SJCRH30 (cell line): ENCODE measurements at places on chromosomes 12 and 14. TPM values are rescaled to one million over a fixed set of nuclear protein-coding genes. Genes with fewer than 3 reads are reported as not detected.

Gene SMIM41
- total RNA-seq: not detected in 2 replicates

Gene BLTP3B
- total RNA-seq: 27.1 and 33.6 TPM in 2 replicates

Gene CATSPERB
- not detected in 2 replicates for total RNA-seq

Gene TTLL5
- 28.2 and 28.8 TPM in 2 replicates for total RNA-seq

Gene TAS2R8
- total RNA-seq: not detected in 2 replicates

Gene IL26
- not detected in 2 replicates for total RNA-seq

Gene SCARB1
- total RNA-seq: 36.1 TPM in 2 replicates

Gene KLHDC1
- 0.10 and 0.32 TPM in 2 replicates for total RNA-seq

Gene KRT85
- total RNA-seq: not detected in 2 replicates

Gene TMEM106C
- total RNA-seq: 126 and 145 TPM in 2 replicates

Gene SYNDIG1L
- total RNA-seq: not detected in 2 replicates

Gene C12orf60
- 1.2 and 1.8 TPM in 2 replicates for total RNA-seq

Gene TROAP
- total RNA-seq: 79.4 and 87.0 TPM in 2 replicates

Gene SUOX
- 10.0 and 13.2 TPM in 2 replicates for total RNA-seq

- H3K4me1 ChIP-seq: 0 out of 2 replicates have a peak, but pooled peaks cover 3% of the 10 kb centered on the region
- H3K36me3 ChIP-seq: no peaks in the 10 kb centered on the region
- no peak overlapping the region for H3K4me3 ChIP-seq
- no peak overlapping the region for H3K27ac ChIP-seq
- DNase-seq: no peak
These were observed 6.1 kb upstream of the PSMA6 start for GRCh38 chr14:35286003-35286600.

GRCh38 chr12:2666846-2667245, 127.9 kb upstream of the FKBP4 start:
- no peaks in the 10 kb centered on the region for H3K4me1 ChIP-seq
- H3K4me3 ChIP-seq: no peak overlapping the region
- no peak overlapping the region for H3K27ac ChIP-seq
- no peaks in the 10 kb centered on the region for H3K36me3 ChIP-seq
- H3K27me3 ChIP-seq: peaks cover 40% of the 10 kb centered on the region; the same call in 1 of the 2 replicates

- DNase-seq: peak; percentile 81
- peaks cover 9% of the 10 kb centered on the region for H3K4me1 ChIP-seq
- H3K36me3 ChIP-seq: peaks cover 37% of the 10 kb centered on the region
- H3K4me3 ChIP-seq: no peak overlapping the region
- H3K27me3 ChIP-seq: no peaks in the 10 kb centered on the region
These were observed 39.0 kb downstream of the CKB start for GRCh38 chr14:103483600-103483999.

DNA sequence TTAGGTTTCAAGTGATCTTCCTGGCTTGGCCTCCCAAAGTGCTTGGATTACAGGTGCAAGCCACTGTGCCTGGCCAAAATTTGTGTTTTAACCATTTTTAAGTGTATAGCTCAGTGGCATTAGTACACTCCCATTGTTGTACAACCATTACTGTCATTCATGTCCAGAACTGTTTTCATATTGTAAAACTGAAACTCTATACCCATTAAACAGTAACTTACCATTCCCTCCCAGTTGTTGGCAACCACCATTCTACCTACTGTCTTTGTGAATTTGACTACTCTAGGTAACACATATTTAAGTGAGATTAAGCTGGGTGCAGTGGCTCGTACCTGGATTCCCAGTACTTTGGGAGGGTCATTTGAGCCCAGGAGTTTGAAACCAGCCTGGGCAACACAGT, 67.3 kb upstream of the KCNH3 start:
- peak overlapping the region; percentile 58 for H3K27ac ChIP-seq
- H3K27me3 ChIP-seq: no peaks in the 10 kb centered on the region
- peaks cover 17% of the 10 kb centered on the region for H3K4me1 ChIP-seq
- no peak for DNase-seq

GRCh38 chr14:46596236-46596635, 55.3 kb downstream of the RPL10L start:
- H3K27me3 ChIP-seq: no peaks in the 10 kb centered on the region
- DNase-seq: peak; percentile 13
- H3K4me3 ChIP-seq: no peak overlapping the region
- H3K36me3 ChIP-seq: no peaks in the 10 kb centered on the region
- H3K27ac ChIP-seq: peak overlapping the region; percentile 7; the same call in 1 of the 2 replicates

DNA sequence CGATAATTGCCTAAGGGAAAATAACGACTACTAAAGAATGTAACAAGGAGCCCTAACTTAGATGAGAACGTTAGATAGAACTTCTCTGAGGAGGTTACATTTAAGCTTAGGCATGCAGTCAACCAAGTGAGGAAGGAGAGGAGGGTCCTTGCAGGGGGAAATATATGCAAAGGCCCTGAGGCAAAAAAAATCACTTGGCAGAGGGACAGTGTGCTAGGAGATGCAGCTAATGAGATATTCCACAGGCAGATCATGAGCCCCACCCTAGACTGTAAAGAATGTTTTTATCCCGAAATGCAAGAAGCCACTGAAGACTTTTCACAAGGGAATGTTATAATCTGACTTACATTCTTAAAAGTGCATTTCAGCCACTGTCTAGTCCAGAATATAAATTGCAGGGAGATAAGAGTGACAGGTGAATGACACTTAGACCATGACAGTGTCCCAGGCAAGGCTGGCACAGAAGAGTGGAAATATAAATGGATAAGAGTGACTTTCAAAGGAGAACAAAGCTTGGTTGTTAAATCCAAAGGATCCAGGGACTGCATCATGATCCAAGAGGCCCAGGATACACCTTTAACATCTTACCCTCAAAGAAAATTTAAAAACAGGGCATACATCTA, 61.0 kb downstream of the PPM1H start:
- H3K36me3 ChIP-seq: no peaks in the 10 kb centered on the region
- H3K27ac ChIP-seq: no peak overlapping the region
- H3K4me3 ChIP-seq: no peak overlapping the region
- H3K4me1 ChIP-seq: no peaks in the 10 kb centered on the region; the same call in 1 of the 2 replicates

GRCh38 chr12:102281231-102281630, 83.6 kb upstream of the PMCH start:
- H3K27ac ChIP-seq: no peak overlapping the region
- H3K27me3 ChIP-seq: no peaks in the 10 kb centered on the region
- no peak overlapping the region for H3K4me3 ChIP-seq
- H3K36me3 ChIP-seq: no peaks in the 10 kb centered on the region
- no peaks in the 10 kb centered on the region for H3K4me1 ChIP-seq

DNA sequence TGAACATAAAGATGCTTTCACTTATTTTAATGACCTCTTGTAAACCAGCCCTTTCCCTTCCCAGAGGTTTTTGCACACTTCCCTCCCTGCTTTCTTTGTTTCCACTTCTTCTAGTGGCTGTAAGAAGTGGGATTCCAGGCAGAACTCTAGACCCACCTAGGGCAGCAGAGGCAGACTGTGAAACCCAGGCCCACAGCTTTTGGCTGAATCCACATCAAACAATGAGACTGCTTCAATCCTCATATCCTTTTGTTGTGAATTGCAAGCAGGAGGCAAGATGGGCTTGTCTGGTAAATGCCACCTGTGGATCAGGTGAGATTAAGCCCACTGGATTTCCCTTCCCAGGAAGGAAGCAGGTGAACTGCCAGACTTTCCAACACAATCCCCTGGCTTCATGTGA, 12.8 kb downstream of the CCDC177 start:
- H3K4me1 ChIP-seq: no peaks in the 10 kb centered on the region
- H3K27me3 ChIP-seq: no peaks in the 10 kb centered on the region
- H3K36me3 ChIP-seq: no peaks in the 10 kb centered on the region
- no peak overlapping the region for H3K4me3 ChIP-seq
- DNase-seq: no peak
- H3K27ac ChIP-seq: no peak overlapping the region

DNA sequence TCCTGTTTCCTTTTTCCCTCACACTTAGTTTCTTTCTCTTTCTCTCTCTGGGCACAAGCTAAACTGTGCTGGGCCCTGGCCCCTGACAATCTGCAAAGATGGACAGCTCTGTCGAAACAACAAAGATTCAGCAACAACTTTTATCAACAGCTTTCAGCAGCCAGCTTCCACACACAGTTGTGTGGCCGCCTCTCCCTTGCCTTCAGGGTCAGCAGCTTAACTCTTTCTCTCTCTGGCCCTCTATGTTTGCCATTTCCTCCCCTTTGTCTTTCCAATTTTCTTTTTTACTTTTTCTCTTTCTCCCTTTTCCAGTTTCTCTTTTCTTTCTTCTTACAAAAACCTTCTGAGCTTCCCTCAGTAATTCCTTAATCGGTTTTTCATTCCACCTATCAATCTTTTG, 43.3 kb downstream of the IQSEC3 start:
- peaks cover 11% of the 10 kb centered on the region; the same call in 1 of the 2 replicates for H3K4me1 ChIP-seq
- H3K4me3 ChIP-seq: no peak overlapping the region
- H3K27ac ChIP-seq: no peak overlapping the region
- no peaks in the 10 kb centered on the region for H3K36me3 ChIP-seq

- no peaks in the 10 kb centered on the region for H3K36me3 ChIP-seq
- no peak overlapping the region for H3K4me3 ChIP-seq
- no peak for DNase-seq
These were observed 90.8 kb downstream of the EPS8 start for GRCh38 chr12:15698377-15698871.

DNA sequence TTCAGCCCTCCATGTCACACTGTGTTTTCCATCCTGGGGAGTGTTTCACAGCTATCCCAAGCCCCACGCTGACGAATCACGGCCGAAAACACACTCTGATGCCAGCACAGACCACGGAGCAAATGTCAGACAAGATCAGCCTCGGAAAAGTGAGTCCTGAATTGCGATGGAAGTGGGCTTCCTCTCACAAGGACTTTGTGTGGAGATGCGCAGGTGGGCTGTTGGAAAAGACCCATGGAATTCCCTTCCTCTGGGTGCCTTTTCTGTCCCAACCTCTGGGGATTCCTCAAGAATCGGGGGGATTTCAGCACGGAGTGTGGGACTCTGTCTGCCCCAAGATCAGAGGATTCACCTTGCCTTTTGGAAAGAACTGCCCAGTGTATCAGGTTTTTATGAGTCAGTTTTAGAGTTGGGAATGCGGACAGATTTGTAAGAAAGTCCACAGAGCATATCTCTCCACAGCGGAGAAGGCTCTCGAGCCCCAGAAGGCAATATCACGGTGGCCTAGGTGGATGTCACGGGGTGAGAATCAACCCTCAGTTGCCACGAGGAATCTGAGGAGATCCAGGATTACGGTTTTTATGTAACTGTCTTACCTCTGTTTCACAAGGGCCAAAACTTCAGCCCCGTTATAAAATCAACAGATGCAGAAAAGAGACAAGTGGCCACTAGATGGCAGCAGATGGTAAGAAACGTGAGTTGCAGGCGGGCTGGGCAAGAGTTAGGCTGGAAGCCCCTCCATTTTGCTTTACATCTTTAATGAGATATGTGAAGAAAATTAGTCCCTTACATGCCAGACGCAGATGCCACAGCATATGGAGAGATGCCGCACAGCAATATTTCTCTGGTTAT, 201.9 kb downstream of the DAD1 start:
- H3K4me3 ChIP-seq: peak overlapping the region; percentile 35
- peak overlapping the region; percentile 1; the same call in 1 of the 2 replicates for H3K27ac ChIP-seq
- peaks cover 14% of the 10 kb centered on the region for H3K4me1 ChIP-seq
- H3K36me3 ChIP-seq: no peaks in the 10 kb centered on the region

DNA sequence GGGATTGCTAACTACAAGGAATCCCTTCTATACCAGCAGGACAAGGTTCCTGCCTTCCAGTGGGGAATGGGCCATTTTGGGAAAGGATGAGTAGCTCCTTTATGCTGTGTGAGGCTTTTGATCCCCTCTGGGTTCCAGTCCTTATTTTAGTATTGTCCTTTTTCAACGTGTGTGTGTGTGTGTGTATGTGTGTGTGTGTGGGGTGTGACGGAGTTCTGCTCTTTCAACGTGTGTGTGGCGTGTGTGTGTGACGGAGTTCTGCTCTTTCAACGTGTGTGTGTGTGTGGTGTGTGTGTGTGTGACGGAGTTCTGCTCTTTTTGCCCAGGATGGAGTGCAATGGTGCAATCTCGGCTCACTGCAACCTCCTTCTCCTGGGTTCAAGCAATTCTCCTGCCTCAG, 27.4 kb downstream of the RAB35 start:
- DNase-seq: no peak
- H3K4me1 ChIP-seq: peaks cover 11% of the 10 kb centered on the region; the same call in 1 of the 2 replicates
- no peak overlapping the region for H3K27ac ChIP-seq
- H3K36me3 ChIP-seq: no peaks in the 10 kb centered on the region

- 0 out of 2 replicates have a peak, but pooled peaks cover 6% of the 10 kb centered on the region for H3K4me1 ChIP-seq
- H3K4me3 ChIP-seq: no peak overlapping the region
- no peak for DNase-seq
- H3K27me3 ChIP-seq: no peaks in the 10 kb centered on the region
These were observed 7.8 kb upstream of the ERP27 start for GRCh38 chr12:14946162-14946561.

GRCh38 chr14:104522926-104523545, 56.5 kb upstream of the C14orf180 start:
- DNase-seq: no peak
- no peaks in the 10 kb centered on the region for H3K4me1 ChIP-seq
- no peaks in the 10 kb centered on the region for H3K36me3 ChIP-seq
- H3K4me3 ChIP-seq: no peak overlapping the region

GRCh38 chr14:98375566-98375965, 896.4 kb downstream of the BCL11B start:
- H3K27me3 ChIP-seq: no peaks in the 10 kb centered on the region
- no peaks in the 10 kb centered on the region for H3K36me3 ChIP-seq

- peak overlapping the region; percentile 31; the same call in 1 of the 2 replicates for H3K27ac ChIP-seq
- no peaks in the 10 kb centered on the region for H3K27me3 ChIP-seq
- no peak overlapping the region for H3K4me3 ChIP-seq
- peaks cover 16% of the 10 kb centered on the region for H3K4me1 ChIP-seq
These were observed 360.9 kb downstream of the RPL10L start for GRCh38 chr14:46290706-46291105.

DNA sequence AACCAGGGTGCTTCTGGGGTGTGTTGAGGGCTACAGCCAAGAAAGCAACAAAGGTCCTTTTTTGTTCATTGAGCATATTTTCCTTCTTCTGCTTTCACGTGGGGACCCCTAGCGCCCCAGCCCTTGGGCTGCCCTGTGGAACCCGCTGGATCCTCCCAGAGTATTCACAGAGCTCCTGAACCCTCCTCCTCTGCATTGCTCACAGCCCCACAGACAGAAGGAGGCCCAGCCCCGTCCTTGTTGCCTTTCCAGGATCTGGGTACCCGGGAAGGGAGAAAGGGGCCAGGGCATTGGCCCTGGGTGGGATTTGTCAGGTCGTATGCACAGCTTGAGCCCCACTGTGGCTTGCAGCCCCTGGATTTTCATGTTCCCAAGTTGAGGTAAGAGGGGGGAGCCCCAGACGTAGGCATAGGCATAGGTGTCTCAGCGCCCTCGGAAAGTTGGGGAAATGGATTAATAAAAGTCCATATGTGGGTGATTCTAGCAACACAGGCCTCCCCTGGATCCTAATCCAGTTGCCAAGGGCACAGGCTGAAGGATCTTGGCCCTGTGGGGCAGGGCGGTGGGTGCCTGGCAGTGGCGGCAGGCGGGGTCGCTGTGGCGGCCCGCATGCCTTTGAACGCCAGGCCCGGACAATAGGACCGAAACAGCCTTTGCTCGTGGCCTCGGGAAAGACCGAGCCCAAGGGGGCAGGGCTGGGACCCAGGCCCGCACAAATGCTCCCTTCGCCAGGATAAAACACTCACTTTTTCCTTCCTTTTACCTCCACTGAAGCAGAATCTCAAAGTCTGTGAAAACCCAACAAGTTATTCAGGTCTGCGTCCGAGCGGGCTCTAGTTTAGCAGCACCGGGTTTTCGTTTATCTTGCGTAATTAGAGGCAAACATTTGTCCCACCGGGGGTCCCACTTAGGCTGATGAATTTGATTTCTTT, 3.0 kb upstream of the HOXC10 start:
- no peak for DNase-seq
- no peaks in the 10 kb centered on the region for H3K36me3 ChIP-seq
- H3K4me3 ChIP-seq: no peak overlapping the region
- H3K27me3 ChIP-seq: peaks cover 13% of the 10 kb centered on the region
